ENCODE measurements at places on chromosomes 1 and 21. TPM values are rescaled to one million over a fixed set of nuclear protein-coding genes. Genes with fewer than 3 reads are reported as not detected.
A peak's percentile ranks its signal among the peaks of the same experiment; 100 is the strongest.

DNA sequence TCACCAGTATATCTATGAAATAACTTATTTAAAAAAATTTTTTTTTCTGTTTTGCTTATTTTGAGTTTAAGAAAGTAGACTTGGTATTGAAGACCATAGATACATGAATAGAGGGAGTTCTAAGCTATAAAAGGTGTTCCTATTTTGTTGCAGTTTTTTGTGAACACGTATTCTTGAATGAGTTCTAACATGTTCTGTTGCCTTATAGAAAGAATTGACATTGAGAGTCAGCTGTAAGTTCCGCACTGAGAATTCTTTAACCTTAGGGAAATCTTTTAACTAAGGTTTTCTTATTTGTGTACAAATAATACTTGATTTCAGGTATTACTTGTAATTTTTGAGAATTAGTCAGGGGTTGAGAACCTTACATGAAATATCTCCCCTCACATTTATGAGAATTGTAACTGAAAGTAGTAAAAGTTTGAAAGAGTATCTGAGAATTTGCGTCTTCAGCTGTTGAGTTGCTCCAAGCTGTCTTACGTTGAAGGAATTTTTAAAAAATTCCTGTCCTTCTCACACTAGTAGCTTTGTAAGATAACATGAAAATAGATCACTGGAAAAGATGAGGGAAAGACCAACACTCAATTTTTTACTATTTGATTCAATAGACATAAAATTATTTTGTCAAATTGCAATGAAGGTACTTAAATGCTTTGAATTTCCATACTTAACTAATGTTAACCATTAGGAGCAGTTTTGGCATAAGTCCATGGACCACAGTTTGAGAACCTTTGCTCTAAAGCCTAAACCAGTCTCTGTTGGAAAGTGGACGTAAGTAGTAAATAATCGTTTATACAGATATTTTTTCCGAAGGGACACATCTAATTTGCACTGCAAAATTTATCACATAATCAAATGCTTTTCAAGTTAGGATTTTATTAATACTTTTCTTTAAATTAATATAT is 3.8 kb downstream of the DR1 start:
- H3K36me3 ChIP-seq, result peaks cover 36% of the 10 kb centered on the region
- H3K27me3 ChIP-seq, result no peaks in the 10 kb centered on the region
- H3K27ac ChIP-seq, result peak overlapping the region; percentile 74
- H3K4me3 ChIP-seq, result peak overlapping the region; percentile 100
- DNase-seq, result no peak

DNA sequence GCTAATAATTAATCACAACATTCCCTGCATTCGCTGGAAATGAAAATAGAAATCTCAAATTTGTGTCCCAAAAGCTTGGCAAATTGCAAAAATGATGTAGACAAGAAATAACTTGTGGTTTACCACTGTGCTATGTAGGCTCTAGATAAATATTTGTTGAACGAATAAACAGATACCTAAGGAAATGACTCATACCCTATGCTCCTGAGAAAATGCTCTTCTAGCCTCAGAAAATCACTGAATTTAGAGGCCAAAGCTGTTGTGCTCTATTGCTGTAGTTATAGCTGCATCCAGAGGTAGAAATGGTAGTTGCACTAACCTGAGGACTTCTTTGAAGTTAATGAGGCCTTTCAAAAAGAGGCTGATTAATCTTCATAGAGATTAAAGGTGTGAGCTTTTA is 142.0 kb upstream of the ZNHIT6 start:
- no peak overlapping the region for H3K27ac ChIP-seq
- no peaks in the 10 kb centered on the region for H3K4me1 ChIP-seq
- no peak for DNase-seq
- no peaks in the 10 kb centered on the region for H3K36me3 ChIP-seq

The OVAAL gene
- total RNA-seq, result not detected

- peaks cover 2% of the 10 kb centered on the region for H3K36me3 ChIP-seq
- H3K4me3 ChIP-seq, result no peak overlapping the region
- H3K4me1 ChIP-seq, result peaks cover 9% of the 10 kb centered on the region
- H3K27me3 ChIP-seq, result no peaks in the 10 kb centered on the region
- DNase-seq, result no peak
Observed at GRCh38 chr1:22488319-22488718, 36.7 kb downstream of the ZBTB40 start.

GRCh38 chr21:29221253-29221744 is 77.4 kb upstream of the BACH1 start:
- H3K27me3 ChIP-seq, result peaks cover 1% of the 10 kb centered on the region
- H3K36me3 ChIP-seq, result no peaks in the 10 kb centered on the region
- no peak overlapping the region for H3K27ac ChIP-seq
- no peak overlapping the region for H3K4me3 ChIP-seq
- H3K4me1 ChIP-seq, result no peaks in the 10 kb centered on the region
- no peak for DNase-seq

The ATP1A4 gene
- total RNA-seq, result not detected
